Naive thymus-derived CD4-positive, alpha-beta T cell (primary cell): ENCODE measurements at places on chromosomes 5 and 9.

- DNase-seq = no peak
These were observed 51.7 kb upstream of the TUT7 start for GRCh38 chr9:86405926-86406325.

DNA sequence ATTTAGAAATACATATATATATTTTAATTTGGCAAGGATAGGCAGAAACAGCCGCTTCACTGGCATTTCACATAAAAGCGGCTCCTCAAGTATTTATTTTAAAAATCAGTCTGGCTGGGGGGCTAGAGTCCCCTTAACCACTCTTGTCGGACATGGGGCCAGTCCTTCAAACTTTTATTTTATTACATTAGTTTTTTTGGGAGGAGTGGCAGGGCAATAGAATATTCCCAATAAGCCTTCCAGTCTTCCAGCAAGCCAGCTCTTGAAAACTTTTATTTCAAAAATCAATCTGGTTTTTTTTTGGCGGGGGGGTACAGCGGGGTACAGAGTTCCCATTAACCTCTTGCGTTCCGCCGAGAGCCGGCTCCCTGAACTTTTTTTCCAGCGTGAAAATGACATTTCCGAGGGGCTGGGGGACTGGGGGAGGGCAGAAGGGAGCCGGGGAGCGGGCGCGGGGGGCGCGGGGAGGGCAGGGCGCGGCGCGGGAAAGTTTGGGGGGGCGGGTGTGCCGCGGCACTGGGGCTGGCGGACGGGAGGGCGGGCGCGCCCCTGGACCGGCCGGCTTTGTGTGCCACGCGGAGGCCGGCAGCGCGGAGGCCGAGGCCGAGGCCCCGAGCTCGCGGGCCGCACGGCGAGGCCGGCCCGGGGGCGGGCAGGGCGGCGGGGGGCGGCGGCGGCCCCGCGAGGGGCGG, 504 bp upstream of the ZNF618 start:
- DNase-seq = no peak

DNA sequence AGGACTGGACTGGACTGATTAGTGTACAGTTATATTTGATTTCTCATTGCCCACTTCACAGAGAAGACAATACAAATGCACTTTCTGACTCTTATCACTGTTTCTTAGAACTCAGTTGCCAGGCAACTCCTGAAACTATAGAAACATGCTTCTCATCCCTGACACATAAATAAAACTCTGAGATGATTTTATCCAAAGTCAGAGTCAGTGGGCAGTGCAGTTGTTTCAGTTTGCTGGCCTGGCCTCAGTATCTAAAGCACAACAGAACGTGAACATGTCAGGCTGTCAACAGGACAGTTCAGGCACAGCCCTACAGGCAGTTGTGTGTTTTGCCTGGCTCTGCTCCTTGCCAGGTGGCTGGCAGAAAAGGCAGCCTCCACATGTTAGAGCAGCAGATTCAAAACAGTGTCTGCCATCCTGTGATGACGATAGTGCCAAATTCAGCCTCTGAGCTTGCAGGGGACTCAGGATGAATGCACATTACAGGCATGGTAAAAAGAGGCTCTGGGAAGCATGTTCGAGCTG, 65.1 kb upstream of the CCDC152 start:
- DNase-seq = no peak

DNA sequence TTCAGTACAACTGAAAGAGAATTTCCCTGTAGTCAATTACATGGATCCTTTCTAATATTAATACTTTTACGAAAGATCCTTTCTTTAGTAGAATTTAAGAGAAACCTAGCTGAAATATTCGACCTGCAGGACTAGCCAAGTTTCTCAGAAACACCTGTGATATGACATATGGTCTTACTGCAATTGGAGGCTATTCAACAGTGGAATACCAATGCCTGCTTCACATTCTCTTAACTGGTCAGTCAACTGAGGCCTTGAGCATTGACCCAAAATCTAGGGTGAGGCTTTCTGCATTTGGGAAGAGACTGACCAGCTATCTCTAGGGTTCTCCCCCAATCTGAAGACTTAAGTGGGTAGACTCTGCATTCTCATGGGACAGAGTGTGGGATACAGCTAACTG, 12.3 kb downstream of the UBE2QL1 start:
- DNase-seq = no peak

DNA sequence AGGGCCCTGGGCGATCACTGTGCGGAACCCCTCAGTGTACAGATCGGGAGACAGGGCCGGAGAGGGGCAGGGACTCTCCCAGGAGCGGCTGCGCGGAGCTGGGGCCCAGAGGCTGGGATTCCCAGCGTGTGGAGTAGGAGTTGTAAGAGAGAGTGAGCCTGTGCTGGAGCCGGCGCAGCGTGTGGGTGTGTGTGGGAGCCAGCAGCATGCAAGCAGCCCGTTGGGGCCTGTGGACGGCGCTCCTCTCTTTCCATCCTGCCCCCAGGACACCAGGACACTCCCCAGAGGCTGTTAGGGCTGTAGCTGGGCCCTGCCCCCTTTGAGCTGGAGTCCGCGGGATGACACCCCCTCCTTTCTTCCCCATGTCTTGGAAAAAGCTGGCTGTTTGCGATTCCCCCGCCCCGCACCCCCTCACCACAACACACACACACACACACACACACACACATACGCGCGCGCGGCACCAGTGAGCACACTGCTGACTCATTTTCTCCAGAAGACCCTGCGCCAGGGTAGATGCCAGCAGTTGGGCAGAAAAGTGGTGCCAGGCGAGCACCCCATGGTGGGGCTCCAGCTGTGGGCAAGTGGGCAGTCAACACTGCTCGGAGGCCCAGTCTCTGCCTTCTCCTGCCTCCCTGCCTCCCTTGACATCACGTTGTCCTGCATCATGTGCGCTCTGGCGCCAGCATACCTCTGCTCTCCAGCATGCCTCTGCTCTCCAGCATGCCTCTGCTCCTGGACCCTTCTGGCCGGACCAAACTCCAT, 1.5 kb downstream of the COL27A1 start:
- no peak for DNase-seq

DNA sequence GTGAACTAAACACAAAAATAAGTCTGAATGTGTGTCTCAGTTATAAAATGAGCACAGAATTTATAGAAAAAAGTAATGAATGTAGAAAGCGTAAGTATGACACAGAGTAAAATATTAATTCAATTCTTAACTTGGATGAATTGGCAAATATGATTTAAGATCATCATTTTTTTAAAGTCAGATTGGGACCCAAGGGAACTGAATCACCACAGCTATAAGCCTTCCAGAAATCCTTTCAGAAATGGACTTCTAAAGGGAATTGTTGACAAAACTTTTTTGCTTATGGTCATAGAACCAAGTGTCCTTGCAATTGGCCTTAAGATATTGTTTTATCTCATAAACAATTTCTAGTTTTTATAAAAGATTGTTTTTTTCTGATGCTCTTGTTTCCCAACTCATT, 495.1 kb upstream of the DAB2 start:
- no peak for DNase-seq

- DNase-seq = no peak
These were observed 125.9 kb downstream of the KCNIP1 start for GRCh38 chr5:170629566-170630175.

DNA sequence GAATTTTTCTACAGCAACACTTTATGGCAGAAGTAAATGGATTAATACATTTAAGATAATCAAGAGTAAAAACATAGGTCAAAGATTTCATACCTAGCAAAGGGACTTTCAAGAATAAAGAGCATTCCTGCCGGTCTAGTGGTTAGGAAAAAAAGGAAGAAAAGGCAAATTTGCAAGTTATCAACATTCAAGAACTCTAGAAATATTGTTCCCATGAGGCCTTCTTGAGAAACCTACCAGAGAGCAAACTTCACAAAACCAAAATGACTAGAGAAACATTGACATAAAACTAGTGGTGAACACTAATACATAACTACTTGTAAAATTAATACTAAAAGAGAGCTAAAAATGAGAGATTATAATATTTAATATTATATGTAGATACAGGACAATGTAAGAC, 320.2 kb upstream of the RGMB start:
- DNase-seq = no peak

- no peak for DNase-seq
These were observed 101.0 kb downstream of the CD180 start for GRCh38 chr5:67095346-67096171.

DNA sequence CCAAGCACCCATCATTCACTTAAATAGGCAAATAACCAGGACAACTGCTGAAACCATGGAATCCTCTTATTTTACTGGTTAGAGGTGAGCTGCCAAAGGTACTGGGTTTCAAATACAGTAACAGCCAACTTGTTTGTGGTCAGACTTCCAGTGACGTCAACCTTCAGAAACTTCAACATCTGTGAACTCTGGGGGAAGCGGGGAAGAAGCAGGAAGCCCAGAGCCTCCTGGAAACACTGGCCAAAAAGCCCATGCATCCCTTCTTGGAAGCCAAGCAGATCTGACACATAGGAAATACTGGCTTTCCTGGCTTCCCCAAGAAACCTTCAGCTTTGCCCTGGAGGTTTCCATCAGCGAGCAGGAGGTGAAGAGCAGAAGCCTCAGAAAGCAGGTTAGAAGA, 4.9 kb upstream of the FRRS1L start:
- DNase-seq = no peak

- no peak for DNase-seq
These were observed 322.2 kb downstream of the NDUFS4 start for GRCh38 chr5:53882676-53883031.

DNA sequence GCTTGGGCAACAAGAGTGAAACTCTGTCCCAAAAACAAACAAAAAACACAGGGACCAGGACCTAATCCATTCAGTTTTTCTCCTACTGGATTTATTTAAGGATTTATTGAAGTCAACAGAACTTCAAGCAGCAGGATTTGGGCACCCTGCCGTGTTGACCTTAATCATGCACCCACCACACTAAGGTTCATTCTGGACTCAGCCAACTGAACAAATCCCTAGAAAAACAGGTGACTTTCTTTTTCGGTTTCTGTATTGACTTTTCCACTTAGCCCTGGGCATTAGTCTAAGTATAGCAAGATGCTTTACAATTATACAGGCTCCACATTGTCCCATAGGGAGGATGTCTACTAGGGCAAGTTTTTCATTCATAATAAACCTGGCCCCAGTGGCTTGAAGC, 30.0 kb downstream of the ZNF131 start:
- no peak for DNase-seq

DNA sequence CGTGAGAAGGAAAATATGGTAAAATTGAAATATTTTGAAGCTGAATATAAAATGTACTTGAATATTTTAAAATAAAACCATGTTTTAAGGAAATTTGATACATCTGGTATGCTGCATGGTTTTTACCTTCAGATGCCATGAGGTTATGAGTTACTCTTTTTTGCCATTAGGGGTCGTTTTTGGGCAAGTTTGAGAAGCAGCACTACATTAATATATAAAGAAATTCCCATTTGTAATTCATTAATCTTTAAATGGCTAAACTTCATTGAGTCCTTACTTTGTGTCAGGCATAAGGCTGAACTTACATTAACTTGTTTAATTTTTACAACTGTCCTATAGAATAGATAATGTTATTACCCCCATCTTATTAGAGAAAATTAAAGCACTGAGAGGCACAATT, 152.3 kb downstream of the KDM4C start:
- DNase-seq = no peak

DNA sequence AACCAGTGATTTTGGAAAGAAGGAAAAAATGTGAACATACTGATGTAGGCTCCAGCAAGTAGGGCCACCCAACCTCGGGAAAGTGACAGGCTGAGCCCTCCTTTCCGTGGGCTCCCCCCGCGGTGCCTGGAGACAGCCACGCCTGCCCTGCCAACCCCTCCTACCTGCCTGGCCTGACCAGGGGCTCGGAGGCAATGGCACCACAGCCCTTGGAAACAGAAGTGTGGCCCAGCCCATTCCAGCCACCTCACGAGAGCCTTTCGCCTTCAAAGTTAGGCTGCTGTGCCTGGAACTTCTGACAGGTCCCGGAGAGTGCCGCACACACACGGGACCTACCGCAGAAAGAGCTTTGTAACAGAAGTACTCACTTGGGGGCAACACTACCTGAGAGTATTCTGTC, 49.5 kb upstream of the LRRC14B start:
- DNase-seq = no peak

DNA sequence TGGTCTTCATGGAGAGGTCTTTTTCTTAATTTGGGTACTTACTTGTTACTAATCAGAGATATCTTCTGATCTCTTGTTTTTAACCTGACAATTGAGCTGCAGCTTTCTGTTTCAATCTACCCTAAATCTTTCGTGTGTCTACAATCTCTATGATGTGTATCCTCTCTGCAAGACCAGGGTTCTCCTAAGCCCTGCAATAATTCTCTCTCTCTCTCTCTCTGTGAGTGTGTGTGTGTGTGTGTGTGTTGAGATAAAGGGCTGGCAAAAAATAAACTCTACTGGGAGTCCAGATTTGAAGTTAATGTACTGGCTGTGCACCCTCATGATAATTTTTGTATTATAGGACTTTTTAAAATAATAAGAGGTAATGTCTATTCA, 57.8 kb upstream of the FBXL7 start:
- no peak for DNase-seq

DNA sequence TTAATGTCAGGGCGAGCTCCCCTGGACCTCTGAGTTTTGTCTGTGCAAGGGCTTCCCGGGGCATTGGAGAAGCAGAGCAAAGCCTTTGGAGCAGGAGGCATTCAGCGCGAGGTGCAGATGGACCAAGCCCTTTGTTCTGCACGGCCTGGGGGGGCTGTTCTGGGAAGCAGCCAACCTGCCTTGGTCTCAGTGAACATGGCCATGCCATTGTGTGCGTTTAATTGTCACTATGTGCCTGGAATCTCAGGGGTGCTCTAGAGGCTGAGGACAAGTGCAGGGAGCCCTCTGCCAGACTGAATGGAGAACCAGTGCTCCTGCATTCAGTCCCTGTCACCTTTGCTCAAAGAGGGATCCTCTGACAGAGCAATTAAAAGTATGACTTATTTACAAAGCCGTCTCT, 329.4 kb downstream of the IRX1 start:
- no peak for DNase-seq

DNA sequence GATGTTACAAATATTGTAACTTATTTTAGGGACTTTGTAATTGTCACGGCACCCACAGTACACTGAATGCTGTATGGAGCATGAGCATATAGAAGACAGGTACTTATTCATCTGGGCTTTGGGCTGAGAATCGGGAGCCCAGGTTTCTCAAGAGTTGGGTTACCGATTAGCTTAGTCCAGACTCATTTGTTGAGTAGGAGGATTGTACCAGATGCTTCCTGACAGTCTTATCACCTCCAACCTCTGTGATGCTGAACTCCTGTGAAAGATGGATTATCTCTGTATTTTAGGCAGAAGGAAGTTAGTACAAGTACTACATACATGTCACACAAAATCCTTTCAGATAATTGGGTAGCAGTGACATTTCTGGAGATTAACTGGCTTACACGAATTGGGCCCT, 79.2 kb downstream of the SV2C start:
- no peak for DNase-seq

GRCh38 chr9:130635306-130635705, 29.1 kb upstream of the PRDM12 start:
- DNase-seq = no peak

- no peak for DNase-seq
These were observed 140.7 kb upstream of the GPR151 start for GRCh38 chr5:146656703-146657102.
